Chondrocyte (in vitro differentiated cells): ENCODE measurements at places on chromosomes 1 and 21.

GRCh38 chr1:7554385-7555235 lies 216.5 kb upstream of the VAMP3 start:
- peak; percentile 11 for DNase-seq

DNA sequence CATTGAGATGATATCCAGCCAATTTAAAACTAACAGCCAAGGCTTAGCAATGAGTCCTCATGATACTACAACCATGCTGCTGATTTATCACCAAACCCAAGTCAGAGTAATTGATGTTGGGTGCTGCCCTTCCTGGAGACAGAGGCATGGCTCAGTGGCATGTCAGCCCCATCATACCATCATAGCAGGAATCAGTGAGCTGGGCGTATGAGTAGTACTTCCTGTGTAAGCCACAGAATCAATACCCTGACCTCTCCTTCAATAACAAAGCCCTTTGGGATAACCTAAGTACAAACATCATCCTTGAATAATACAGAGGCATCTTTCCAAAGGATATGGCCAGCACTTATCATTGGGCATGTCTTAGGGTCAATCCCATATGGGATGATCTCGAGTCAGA lies 3.0 kb upstream of the LCE1E start:
- DNase-seq, result no peak

DNA sequence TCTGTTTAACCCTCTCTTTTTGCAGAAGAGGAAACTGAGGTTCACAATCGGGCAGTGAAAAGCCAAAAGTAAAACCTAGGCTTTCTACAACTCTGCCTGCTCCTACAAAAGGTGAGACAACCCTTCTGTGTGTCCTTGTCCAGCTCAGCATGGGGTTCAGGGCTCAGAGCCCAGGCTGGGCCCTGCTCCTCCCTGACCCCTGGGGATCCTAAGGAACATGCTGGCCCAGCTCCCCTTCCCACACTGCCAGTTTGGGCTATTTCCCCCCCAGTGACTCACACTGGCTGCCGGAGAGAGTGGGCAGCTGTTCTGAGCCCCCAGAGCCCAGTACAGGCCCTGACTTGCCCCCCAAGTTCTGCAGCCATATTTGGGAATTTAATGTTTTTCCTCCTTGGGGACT lies 8.9 kb downstream of the FAM229A start:
- no peak for DNase-seq

DNA sequence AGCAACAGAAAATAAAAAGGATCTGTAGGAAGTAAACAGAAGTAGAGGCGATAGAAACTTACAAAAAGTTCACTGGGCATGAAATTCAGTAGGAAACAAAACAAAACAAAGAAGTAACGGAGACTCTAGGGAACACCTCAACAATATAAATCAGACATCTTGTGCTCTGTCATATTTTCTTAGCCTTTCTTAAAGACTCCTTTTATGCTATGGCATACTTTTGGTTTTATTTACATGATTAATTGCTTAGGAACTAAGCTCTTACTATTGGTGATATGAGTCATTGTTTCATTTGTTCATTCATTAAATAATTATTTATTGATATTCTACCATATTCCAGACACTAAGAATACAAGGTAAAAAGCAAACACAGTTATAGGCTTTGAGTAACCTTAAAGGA lies 126.6 kb downstream of the KCNT2 start:
- DNase-seq, result no peak

GRCh38 chr1:225146478-225146877 lies 217.0 kb downstream of the DNAH14 start:
- no peak for DNase-seq

GRCh38 chr1:104720741-104721140 lies 971.0 kb downstream of the AMY1C start:
- DNase-seq, result no peak

GRCh38 chr1:40858856-40859416 lies 3.2 kb downstream of the CITED4 start:
- DNase-seq, result no peak

DNA sequence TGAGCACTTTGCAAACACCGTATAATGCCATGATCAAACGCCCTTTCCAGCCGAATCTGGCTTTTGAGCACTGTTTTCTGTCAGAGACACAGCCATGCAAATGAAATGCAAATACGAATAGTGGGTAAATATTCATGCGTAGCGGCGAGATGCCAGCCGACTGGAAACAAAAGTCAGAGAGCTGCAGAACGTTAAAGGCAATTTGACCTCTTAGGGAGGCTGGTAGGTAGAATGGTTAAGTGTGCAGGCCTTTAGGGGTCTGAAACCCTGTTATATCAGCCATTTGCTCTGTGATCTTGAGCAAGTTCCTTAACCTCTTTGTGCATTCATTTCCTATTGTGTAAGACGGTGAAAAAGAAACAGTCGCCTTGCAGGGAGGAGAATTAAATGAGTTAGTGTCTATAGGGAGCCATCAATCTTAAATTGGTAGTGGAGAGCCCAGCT lies 6.5 kb upstream of the SDHB start:
- no peak for DNase-seq

DNA sequence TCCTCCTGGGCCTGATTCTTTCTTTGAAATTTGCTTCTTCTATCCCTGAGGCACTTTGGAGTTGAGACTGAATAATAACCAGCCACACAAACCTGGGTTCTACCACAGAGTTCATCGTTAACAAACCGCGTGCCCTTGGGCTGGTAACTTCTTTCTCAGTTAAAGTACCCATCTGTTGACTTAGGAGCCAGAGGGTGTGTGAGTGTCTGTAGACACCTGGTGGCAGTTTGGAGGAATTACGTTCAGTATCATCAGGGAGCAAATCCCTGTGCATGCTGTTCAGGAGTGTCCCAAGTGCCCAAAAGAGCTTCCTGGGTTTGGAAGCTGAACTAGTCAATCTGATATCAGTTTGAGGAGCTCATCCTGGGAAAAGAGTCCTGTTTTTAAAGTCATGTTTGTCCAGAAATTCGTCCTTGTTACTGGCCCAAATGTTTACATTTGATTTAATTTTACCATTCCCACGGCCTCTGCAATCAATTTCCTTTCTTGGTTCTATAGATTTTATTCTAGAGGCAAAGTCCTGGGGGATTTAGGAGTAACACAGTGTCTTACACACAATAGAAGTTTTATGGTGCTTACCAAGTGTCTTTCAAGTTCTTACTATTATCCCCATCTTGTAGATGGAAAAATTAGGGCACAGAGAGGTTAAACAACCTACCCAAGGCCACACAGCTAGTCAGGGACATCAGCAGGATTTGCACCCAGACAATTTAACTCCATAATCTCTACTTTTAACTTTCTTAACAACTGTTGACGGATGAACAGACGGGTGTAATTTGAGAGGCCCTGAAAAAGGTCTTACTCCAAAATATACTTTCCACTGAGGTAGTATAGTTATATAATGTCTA lies 26.7 kb upstream of the RPTN start:
- no peak for DNase-seq

DNA sequence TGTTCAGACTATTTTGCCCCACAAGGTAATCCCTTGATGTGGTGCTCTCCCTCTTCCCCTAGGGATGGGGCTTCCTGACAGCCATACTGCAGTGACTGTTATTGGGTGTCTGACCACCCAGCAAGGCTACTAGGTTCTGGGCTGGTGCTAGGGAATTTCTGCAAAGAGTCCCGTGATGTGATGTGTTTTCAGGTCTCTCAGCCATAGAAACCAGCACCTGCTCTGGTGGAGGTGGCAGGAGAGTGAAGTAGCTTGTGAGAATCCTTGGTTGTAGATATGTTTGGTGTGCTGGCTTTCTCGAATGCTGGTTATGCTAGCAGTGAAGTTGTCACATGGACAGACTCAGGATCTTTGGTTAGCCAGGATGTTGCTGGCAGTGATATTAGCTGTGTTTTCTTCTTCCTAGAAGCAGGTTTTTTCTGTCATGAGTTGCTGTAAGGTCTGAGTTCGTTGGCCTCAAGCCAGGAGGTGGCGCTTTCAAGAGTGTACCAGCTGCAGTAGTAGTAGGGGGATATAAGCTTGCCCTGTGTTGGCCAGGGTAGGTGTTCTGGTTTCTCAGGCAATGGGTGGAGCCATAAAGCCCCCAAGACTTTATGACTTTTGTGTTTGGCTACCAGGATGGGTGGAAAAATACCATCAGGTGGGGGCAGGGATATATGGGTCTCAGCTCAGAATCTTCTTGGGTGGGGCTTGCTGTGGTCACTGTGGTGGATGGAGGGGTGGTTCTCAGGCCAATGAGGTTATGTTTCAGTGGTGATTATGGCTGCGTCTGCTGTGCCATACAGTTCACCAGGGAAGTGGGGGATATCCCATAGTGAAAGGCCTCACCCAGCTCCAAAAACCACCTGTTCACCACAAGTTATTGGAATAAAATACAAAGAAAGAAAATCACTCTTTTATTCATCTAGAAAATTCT lies 1112.3 kb downstream of the KCNT2 start:
- no peak for DNase-seq

GRCh38 chr1:235881930-235882700 lies 15.4 kb upstream of the LYST start:
- no peak for DNase-seq

DNA sequence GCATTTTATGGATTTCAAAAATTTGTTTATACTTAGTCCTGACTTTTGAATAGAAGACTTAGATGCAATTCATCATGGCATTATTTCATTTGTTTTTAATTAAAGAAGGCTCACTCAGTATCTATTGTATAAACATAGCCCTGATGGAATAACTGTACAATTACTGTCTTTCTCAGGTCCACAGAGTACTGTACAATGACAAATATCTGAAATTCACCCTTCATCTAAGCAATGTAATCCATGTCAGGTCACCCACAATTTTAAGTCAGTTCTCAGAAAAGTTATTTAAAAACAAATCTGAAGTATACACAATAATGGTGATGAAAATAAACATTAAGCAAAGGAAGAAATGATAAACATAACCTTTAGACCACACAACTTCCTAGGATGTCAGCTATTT lies 311.9 kb downstream of the GRIK1 start:
- DNase-seq, result no peak

DNA sequence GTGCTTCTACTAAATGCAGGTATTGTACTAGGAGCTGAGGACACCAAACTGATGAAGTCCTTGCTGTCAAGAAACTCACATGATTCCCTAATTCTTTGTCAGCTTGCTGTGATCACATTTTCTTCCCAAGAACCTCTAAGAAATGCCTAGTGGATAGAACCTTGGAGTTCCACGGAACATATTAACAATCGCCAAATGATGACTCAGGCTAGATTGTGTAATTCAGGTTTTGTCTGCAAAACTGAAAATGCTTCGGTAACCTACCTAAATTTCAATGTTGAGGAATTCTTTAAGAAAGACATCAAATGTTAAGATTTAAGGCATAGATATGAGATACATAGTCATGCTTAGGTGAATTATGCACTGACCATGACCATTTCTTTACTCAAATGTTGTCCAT lies 1.7 kb upstream of the GADD45A start:
- DNase-seq, result no peak

DNA sequence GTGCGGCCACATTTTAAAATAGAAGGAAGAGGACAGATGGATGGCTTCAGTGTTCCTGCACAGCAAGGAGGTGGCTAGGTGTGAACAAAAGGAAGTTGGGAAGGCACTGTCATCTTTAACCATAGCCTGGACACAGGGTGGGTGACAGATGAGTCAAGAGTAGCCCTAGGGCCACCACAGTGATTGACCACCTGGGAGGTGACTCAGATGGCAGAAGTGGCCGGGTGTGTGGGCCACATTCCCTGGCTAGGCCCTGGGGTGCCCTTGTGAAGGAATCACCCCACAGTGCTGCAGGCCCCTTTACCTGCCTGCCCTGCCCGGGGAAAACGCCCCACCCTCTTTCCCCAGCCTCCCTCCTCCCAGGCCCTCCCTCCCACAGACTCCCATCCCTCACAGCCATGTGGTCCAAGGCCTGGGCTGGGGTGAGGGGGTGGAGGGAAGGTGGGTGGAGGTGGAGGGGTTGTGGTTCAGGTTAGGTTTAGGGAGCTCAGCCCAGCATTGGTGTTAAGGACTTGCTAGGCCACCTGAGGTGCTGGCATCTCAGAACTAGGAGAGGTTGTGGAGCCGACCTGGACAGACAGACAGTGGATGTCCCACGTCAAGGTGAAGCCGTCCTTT lies 59.1 kb downstream of the SPSB1 start:
- no peak for DNase-seq

GRCh38 chr1:212792396-212792908 lies 758 bp downstream of the TATDN3 start:
- no peak for DNase-seq

DNA sequence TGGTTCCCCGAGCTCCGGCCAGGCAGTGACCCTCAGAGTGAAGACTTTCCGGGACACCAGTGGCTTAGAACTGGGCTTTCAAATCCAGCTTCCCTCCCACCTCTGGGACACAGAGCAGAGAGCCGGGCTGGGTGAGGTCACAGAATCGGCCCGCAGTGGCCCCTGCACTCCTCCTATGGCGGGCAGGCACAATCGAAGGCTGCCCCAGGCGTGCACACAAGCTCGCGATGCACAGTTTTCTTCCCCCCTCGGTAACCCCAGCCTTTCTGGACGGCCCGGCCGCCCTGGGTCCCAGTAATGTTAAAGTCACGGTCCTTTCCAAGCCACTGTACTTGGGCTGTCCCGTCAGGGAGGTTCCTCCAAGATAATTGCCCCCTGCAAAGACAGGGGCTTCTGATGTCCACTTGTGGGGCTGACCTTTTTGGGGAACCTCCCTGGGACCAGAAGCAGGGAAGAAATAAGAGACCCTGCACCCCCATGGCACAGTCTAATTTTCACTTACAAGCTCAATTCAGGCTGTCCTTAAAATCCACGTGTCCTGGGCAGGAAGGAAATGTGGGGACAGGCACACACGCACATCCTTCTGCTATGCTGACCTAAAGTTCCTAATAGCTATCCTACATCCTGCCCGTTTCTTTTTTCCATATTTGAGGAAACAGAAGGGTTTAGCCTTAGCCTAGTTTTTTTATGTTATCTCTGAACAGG lies 13.7 kb downstream of the TFF3 start:
- peak; percentile 61 for DNase-seq

GRCh38 chr1:6028042-6028850 lies 17.4 kb upstream of the KCNAB2 start:
- DNase-seq, result no peak

- DNase-seq, result no peak
Observed at GRCh38 chr1:78651241-78651640, 1.6 kb downstream of the IFI44 start.

- no peak for DNase-seq
Observed at GRCh38 chr1:3474421-3474820, 20.0 kb downstream of the ARHGEF16 start.

GRCh38 chr1:47688461-47689296 lies 250.8 kb downstream of the FOXD2 start:
- DNase-seq, result no peak

- DNase-seq, result no peak
Observed at GRCh38 chr1:156618853-156619581, at the start of gene HAPLN2. TSS of gene HAPLN2 (plus strand) at chr1:156619415. CDS start at chr1:156623491, 4,076 bp downstream.

- no peak for DNase-seq
Observed at GRCh38 chr21:41801321-41802197, 34.7 kb upstream of the RIPK4 start.

- DNase-seq, result no peak
Observed at GRCh38 chr1:30379684-30380624, 343.4 kb downstream of the MATN1 start.
